ENCODE measurements at places on chromosomes 3 and 15.

GRCh38 chr3:13075986-13076654 lies 2.9 kb upstream of the IQSEC1 start:
- DNase-seq = no peak

DNA sequence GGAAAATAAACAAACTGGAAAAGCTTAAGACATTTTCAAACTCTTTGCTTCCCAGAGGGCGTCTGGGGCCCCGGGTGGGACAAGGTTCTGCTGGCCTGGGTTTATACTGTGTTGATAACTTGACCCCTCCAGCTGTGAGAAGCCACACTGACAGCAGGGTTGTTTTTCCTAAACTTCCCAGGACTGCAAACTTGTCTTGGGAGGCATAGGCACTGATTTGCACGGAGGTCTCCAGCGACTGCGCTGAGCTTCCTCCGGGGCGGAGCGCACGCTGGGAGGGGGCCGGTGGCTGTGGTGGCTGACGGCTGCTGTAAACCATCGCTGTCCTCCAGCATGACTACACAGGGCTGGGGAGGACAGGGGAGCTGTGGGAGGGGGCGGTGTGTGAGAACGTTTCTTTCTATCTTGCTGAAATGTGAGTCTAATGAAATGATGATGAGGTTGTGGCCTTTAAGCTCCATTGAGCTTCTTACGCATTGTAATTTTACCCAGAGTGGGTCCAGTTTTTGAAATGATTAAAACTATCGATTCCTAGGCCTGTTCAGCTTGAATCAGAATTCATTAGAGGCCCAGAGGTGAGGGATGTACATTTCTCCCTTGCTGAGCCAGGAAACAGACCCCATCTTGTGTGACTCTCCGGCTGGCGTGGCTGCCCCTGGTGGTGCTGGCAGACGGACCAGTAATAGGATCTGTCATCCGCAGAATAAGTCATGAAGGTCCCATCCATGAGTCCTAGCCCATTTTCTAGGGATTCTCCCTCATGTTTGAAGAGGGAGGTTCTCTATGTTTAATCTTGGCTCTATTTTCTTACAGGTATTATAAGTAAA lies 40.5 kb upstream of the VPS8 start:
- no peak for DNase-seq

DNA sequence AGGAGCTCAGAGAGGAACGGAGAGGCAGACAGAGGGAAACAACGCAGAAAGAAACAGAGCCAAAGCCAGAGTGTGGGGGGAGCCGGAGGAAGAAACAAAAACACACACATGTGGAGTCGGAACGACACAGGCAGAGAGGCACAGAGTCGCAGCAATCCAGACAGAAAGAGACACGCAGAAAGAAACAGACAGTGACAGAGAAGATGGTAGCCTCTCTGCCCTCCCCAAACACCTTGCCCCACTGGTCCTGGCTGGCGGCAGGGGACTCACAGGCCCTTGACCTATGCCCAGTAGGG lies 1.7 kb downstream of the NCKIPSD start:
- no peak for DNase-seq

DNA sequence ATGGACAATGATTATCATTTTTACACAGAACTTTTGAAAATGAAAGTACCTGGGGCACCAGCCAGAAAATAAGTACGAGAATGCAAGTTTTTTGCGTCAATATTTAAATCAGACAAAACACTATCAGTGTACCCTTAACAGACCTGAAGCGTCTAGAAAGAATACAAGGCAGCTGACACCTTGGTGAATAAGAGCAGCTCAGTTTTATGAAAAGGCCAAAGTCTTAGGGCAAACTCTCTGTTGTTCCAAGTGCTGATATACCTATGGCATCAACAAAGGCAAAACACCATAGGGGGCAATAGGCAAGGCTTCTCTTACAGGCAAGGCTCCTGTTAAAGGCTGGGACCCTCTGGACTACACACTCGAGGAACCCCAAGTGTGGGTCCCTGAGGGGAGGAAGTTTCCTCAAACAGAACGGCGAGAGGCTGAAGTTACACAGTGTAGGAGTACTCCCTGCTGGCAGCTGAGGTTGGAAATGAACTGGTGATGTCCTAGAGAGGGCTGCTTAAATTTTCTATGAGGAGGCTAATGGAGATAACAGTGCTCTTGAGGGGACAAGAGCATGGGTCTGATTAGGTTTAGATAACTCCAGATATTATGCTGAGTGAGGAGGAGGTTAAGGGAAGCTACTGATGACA lies 291.0 kb downstream of the TIGIT start:
- no peak for DNase-seq

DNA sequence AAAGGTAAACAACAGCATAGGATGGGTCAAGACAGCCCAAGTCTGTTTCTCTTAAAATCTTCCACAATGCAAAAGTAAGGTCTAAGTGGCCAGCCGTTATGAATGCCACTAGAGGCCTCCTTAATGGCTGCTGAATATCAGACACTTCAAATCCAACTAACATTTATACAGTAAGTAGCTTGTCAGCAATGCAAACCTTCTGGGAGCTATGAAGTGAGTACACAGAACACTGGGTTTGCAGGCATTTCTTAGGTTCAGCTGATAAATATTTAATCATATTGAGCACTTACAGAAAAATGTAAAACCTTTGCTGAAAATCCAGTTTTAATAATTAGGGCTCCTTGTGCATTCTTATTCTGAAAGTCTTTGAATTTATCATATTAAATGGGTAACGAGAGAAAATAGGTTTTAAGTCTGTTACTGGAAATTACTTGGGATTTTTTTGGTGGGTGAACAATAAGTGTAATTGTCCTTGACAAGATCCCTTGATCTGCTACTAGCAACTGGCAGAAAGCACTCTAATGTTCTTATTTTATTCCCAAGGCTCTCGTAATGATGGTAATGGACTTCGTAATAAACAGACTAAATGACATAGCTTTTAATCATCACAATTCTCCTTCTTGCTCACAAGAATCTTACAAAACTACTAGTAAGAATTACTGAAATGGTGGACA lies 141.7 kb upstream of the GPR149 start:
- DNase-seq = no peak
